Left renal cortex interstitium (tissue), 4 donors: ENCODE measurements at places on chromosomes 7 and 10. TPM values are rescaled to one million over a fixed set of nuclear protein-coding genes. Genes with fewer than 3 reads are reported as not detected.

- no peak for DNase-seq
Observed at GRCh38 chr10:119761106-119761505, 35.3 kb downstream of the INPP5F start.

DNA sequence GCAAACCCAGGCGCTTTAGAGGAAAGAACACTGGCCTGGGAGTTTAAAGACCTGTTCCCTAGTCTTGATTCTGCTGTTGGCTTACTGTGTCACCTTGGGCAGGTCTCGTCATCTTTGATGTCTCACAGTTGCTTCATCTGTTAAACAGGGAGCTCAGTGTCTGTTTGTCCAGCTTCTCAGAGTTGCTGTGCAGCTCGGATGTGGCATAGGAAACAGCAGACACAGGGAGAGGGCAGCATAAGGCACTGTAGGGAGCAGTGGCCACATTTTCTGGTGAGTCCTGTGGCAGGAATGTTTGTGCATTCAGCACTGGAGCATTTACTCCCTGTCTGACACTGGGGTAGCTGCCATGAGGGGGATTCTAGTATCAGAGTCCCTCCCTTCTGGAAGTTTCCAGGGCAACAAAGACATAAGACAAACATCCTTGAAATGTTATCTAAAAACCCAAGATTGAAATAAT, 2.0 kb downstream of the REPIN1 start:
- no peak for DNase-seq

The SORCS1 gene
- 16.7 TPM for polyA plus RNA-seq

DNA sequence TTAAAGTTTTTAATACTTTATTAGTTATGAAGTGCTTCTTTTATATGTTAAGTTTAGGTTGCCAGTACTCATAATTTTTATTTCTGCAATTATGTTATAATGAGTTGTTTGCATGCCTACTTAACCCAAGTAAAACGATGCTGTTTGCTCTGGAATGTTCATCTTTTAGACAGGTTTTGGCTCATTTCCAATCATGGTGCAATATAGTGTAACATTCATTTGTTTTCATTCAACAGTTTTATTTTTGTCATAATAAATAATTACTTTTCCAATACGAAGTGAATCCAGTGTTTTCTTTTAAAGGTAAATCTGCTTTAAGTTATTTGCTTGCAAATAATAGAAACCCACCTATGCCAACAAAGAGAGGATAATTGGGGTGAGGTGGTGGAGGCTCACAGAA, 22.1 kb downstream of the ARL5B start:
- DNase-seq = no peak

DNA sequence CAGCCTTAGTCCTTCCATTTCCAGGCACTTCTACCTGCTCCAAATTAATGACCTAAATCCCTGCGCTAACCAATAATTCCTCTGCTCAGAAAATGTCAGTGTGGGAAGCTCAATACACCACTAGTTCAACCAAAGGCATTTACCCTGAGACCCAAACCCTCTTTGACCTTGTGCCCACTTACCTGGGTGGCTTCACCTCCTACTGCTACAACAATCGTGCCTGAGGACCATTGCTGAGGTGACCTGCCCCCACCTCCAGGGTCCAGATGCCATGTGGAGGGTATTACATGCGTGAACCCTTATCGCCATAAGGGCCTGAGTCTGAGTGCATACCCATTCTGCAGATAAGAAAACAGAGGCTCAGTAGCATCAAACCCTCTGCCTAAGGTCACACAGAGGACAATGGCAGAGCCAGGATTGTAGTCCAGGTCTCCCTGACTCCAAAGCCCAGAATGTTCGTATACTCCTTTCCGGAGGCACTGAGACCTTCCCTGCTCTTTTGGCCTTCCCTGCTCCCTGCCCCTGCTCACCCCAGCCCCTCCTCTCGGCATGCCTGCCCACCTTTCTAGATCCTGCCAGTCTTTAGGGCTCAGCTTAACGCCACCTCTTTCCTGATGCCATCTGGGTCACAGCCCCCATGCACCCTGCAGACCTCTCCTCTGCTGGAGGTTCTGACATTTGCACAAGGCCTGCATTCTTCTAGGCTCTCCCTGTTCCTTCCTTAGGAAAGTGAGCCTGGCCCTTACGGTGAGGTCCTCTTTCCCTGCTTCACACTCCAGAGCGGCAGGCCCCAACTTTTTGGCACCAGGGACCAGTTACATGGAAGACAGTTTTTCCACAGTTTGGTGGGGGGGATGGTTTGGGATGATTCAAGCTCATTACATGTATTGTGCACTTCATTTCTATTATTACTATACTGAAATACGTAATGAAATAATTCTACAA, 94.9 kb downstream of the CHST15 start:
- DNase-seq = no peak

DNA sequence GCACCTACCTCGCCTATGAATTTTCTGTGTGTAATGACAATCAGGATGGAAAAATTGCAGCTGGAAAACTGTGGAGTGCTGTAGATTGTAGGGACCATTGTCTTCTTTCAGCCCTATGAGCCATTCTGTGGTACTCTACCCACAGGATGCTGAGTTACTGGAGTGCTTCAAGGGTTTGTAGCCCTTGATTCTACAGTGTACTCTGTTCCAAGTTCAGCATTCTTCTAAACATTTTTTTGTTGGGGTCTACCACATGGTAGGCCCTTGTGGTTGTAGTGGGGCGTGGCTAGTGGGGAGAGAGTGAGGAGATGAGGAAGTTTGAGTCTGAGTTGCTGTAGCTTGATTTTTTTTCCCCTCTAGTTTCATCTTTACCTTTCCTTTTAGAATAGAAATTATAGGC, 33.5 kb downstream of the REEP3 start:
- no peak for DNase-seq

The LRRD1 gene
- polyA plus RNA-seq = 0.55 TPM

- DNase-seq = no peak
Observed at GRCh38 chr10:46317889-46318288, 31.1 kb downstream of the ANTXRL start.

- no peak for DNase-seq
Observed at GRCh38 chr7:18866359-18867036, 250.9 kb downstream of the TWIST1 start.

DNA sequence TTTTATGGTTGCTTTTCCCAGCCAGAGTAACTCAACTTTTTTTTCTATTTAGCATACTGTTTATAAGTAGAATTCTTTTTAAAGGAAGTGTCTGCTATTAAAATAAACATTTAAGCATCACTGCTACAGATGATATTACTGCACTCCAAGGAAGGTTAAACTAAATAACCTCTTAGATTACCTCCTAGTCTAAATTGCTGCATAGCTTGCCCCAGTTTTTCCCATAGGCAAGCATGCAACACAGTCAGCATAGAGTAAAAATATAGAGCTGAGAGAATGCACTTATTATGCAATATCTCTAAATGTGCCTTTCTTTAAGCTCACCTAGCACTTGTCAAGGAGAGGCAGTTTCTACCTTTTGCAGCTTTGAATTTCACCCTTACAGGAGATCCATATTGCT, 1392.4 kb upstream of the CELF2 start:
- DNase-seq = no peak

The ATP6V1F gene
- polyA plus RNA-seq = 254 TPM

The RBM20 gene
- 8.2 TPM for polyA plus RNA-seq

DNA sequence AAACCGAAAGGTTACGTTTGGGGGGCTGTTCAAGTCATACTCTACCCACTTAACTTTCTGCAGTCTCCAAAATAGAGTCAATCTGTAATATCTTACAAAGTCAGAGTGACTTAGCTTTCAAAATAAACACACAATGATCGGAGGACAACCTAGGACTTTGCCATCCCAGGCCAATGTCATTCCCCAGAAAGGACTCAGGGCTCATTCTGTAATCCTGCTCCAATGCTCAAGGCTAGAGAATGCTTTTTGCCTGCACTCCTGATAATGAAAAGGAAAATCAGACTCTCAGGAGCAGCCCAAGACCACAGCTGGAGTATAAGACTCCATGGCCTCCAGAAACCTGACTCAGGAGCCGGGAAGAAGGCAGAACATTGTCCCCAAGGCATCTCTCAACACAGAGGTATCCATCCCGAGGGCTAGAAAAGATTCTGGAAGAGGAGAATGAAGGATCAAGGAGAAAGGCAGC, 28.5 kb upstream of the ASCC1 start:
- no peak for DNase-seq

DNA sequence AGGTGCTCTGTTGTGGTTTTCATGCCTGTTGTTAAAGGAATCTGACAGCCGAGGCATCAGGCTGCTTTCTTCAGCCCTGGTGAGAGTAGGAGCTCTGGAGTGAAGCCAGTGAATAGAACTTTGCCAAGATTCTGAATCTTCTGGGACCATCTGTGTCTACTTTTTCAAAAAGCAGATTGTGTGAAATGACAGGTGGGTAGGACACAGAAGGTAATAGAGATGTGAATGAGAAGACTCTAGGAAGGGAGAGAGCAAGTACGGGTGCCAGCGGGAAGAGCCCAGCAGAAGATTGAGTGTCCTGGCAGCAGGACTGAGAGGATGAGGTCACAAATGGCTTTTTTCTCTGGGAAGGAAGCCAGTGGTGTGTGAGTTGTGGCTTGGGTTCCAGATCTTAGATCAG, 429.2 kb downstream of the SDK1 start:
- DNase-seq = no peak

The SAMD9L gene
- 3.8 TPM for polyA plus RNA-seq

DNA sequence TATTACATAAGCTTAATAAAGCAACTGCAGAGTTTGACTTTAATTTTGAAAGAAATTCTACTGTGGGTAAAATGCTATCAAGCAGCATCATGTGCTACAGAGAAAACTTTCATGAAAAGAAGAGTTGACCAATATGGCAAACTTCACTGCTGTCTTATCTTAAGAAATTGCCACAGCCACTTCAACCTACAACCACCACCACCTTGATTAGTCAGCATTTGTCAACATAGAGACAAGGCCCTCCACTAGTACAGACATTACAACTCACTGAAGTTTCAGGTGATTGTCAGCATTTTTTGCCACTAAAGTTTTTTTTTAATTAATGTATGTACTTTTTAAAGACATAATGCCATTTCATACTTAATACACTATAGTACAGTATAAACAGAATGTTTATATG, 350.3 kb downstream of the HPSE2 start:
- DNase-seq = no peak

DNA sequence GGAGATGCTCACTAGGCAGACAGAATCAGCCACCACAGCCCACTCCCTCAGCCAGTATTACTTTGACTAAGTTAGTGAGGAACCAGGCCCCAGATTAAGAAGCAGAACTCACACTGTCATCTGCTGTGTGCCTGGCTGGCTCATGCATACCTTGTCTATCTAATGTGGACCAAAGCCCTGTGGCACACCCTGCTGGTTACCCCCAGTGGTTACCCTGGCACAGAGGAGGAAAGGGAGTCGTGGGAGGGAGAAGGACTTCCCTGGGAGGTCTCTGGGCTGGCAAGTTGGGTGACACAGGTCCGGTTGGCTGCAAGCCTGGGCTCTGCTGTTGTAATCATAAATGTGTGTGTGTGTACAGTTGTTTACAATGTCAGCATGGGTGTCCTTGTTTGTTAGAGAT, 7.5 kb upstream of the SH2D4B start:
- no peak for DNase-seq

DNA sequence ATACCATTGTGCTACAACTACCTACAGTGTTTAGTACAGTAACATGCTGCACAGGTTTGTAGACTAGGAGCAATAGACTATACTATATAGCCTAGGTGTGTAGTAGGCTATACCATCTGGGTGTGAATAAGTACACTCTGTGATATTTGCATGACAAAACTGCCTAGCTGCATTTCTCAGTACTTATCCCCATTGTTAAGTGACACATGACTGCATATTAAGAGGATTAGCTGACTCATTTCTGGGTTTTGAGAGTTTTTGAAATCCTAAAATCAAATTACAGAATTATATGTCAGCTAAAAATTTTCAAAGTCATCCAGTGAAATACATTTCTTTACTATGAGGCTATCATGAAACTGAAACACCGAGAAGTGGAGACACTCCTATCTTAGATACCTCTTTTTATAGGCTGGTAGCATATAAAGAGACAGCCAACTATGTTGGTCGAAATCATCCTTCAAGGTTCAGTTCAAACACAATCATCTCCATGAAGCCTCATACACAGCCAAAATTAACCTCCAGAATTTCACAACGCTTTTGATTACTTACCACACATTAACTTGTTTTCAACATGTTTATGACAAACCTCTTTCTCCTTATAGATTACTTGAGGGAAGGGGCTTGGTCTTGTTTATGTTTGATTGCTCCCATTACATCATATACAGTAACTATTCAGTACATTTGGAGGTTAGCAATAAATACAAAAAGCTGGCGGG, 89.8 kb upstream of the ANK3 start:
- no peak for DNase-seq

The STEAP2 gene
- 8.1 TPM for polyA plus RNA-seq

- no peak for DNase-seq
Observed at GRCh38 chr7:105924945-105925344, 38.1 kb upstream of the CDHR3 start.
